Naive B cell (primary cell): ENCODE measurements at places on chromosomes 3 and 15.

GRCh38 chr15:69976366-69976994 lies 121.2 kb downstream of the TLE3 start:
- peak; percentile 35 for DNase-seq

GRCh38 chr3:4595710-4596113 lies 102.6 kb downstream of the ITPR1 start:
- no peak for DNase-seq

GRCh38 chr15:75098404-75098803 lies 75.0 kb downstream of the PPCDC start:
- DNase-seq: no peak

GRCh38 chr15:71364117-71364584 lies 248.9 kb downstream of the THSD4 start:
- no peak for DNase-seq

DNA sequence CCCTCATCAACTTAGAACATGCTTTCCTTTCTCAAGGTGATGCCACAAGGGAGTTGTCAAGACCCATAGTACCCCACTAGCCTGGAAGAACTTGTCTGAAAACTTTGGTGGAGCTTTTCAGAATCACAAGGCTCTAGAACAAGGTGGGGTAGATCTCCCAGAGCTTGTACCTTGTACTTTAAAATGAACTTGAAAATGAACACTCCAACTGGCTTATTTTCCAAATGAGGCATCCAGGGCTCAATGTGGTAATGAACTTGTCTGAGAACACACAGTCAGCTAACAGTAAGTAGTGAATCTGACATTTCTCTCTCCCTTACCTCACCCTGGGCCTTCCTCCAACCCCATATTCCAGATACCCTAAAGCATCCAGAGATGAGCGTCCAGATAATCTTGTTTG lies 81.8 kb upstream of the THBS1 start:
- no peak for DNase-seq

GRCh38 chr3:71532639-71533395 lies 50.7 kb downstream of the FOXP1 start:
- no peak for DNase-seq

DNA sequence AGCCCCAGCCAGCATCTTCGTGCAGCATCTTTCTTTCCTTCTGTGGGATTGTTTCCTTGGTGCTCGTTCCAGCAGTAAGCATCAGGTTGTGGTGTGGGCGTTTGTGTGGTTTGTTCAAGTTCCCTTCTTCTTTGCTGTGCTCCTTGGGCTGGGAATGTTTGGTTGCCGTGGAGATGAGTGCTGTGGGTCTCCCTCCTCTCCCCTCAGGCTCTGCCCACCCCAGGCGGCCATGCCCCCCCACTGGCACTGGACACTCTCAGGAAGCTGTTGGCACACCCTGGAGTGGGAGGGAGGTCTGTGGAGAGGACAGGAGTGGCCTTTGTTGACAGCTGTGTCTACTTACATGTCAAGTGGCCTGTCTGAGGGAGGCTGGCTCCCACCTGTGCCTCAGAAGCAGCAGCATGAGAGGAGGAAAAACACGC lies 46.5 kb upstream of the SACM1L start:
- no peak for DNase-seq

DNA sequence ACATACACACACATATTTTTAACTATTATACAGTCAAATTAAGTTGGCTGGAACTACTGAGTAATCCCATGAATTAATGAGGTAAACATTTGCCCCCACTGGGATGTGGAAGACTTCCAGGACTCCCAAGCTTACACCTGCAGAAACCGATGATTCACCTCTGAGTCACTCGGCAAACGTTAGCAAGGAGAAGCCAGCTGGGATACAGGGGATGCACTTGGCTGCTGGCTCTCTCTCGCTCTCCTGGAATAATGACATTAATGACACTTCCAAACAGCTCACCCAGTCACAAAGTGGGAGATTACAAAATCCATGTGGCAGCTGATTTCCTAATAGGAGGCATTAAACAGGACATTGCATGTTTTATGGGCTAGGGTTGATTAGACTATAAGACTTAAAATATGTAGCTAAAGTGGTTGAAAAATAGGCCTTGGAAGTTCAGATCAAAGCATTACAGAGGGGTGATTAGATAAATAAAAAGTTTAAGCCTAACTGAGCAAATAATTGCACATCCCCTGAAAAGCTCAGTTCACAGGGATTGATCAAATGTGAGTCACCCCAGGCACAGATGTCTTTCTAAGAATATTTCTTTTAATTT lies 500.9 kb downstream of the SOX2 start:
- DNase-seq: no peak

DNA sequence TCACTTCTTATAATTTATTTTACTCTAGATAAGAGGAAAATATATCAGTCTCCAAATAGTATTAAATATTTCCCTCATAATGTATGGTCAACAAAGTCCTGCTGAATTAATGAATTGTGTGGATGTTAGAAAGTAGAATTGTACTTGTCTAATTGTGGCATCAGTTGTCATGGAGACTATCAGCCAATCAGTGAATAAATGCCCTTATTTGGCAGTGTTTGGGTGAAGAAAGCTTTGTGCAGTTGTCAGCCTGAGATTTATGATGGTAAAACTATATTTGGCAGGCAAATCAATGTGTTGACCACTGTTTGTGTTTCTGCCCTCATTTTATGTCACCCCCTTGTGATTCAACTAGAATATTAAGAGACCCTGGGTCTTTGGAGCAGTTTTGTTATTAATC lies 293.6 kb upstream of the MDFIC2 start:
- no peak for DNase-seq

DNA sequence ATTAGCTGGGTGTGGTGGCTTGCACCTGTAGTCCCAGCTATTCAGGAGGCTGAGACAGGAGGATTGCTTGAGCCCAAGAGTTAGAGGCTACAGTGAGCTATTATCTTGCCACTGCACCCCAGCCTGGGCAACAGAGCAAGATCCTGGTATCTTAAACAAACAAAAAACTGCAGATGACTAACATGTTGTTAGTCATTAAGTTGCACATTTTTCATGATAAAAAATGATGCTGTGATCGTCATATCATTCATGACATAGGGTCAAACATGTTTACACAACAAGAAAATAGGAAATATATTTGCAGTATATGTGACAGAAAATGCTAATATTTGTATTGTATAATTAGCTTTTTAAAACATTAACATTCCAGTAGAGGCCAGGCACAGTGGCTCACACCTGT lies 20.2 kb upstream of the DAPK2 start:
- no peak for DNase-seq

DNA sequence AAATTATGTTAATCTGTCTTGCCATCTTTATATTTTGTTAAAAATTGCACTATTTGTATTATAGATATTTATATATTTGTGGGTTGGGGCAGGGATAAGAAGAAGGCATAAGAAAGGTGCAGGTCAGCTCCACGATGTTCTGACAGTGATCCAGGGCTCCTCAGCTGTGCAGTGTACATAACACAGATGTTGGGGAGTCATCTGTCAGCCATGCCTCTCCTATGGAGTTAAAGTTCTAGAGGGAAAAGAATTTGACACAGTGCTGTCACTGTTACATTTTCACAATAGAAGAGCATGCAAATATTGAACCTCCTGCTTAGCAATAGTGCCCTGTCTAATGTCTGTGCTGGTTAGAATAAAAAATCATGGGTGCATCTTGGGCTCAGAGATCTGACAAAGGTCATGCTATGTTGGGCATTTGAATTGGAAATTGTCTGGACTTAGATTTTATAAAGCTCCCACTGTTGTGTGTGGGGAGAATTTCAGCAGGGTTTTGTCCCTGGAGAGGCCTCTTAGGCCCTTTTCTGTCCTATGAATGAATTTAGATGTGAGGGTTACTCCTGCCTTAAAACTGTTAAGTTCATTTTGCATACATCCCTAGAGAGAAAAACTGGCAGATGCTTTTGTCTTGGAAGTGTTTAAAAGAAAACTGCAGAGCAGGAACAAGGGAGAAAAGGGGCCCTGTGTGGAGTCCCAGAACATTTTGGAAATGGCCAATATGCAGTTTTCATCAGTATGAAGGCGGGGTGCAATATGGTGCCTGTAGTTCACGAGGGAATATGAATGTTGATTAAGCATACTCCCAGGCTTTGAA lies 20.4 kb downstream of the CDIN1 start:
- DNase-seq: no peak

DNA sequence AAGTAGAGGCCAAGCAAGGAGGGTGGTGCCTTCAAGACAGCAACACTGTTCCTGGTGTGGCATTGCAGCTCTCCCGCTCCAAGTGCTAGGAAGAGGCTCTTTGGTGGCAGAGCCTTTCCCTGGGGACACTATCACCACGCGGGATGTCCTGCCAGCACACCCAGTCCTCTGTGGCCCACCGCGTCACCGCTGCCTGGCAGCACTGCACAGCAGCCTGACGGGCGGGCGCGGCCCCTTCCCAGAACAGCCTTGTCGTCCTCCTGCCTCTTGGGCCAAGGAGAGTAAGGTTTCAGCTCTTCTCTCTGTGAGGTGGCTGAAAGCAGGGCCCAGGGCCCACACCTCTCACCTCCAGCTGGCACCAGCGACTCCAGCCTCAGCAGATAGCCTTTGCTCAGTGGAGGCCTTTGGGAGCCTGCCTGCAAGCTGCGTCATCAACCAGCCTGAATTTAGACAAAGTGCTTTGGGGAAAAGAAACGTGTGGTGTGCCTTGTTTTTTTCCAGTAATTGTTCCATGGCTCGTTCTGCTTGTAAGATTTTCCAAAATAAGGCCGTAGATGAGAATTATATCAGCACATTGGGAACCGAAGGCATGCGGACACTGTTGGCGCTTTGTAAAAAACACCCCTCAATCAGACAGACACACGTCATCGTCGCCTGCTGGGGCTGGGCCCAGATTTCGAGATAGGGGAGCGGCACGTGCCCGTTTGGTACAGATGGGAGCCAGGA lies 65.0 kb downstream of the AAGAB start:
- DNase-seq: no peak

- DNase-seq: no peak
These were observed 82.0 kb downstream of the NTRK3 start for GRCh38 chr15:88174571-88174970.

- DNase-seq: no peak
These were observed 28.5 kb upstream of the LCTL start for GRCh38 chr15:66594344-66594743.

GRCh38 chr3:64575211-64575844 lies 112.5 kb downstream of the ADAMTS9 start:
- DNase-seq: no peak

GRCh38 chr3:100257586-100257985 lies 3.2 kb upstream of the TBC1D23 start:
- DNase-seq: no peak

DNA sequence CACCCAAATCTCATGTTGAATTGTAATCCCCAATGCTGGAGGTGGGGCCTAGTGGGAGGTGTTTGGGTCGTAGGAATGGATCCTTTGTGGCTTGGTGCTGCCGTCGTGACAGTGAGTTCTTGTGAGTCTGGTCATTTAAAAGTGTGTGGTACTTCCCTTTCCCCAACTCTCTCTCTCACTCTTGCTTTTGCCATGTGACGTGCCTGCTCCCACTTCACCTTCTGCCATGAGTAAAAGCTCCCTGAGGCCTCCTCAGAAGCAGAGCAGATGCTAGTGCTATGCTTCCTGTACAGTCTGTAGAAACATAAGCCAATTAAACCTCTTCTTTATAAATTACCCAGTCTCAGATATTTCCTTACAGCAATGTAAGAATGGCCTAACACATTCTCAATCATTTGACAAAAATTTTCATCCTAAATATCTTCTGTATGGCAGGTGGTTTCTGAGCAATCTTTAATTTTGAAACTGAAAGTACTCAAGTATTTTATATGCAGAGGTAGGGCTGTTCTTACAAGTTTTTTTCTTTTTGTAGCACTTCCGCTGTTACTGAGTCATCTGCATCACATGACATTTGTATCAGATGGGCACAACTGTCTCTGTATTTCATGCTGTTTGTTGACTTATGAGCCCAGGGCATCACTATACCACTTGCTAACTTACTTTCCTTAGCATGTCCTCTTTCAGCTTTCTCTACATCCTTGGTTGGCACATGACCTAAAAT lies 8.8 kb downstream of the RPL39L start:
- DNase-seq: peak; percentile 70

GRCh38 chr3:57939775-57940174 lies 68.4 kb upstream of the FLNB start:
- no peak for DNase-seq

DNA sequence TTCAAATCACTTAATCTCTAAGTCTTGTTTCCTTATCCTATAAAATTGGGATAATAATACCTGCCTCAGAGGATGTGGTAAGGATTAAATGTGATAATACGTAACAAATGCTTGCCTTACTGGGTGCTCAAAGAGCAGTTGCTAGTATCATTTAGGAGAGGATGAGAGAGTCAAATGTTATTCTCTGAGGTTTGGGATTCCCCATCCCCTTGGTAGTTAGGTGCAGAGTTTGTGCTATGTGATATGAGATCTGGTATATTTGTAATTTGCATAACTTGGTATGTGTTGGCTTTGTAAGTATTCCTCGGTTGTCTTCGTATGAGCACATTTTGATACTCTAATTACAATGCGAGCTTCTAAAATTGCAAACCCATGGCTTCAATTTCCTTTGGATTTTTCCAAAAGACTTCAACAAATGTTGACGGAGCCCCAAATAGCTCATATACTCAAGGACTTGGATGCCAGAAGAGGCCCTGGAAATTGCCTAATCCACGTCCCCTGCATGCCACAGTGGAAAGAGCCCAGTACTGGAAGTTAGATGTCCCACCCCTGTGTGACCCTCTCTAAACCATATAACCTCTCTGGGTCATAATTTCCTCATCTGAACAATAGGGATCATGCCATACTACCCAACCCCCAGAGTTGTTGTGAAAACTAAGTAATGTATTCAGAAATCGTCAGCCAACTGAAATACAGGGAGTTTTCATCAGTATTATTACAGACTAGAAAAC lies 85.0 kb downstream of the FBN1 start:
- DNase-seq: no peak

- no peak for DNase-seq
These were observed 17.5 kb upstream of the BCHE start for GRCh38 chr3:165854696-165855095.

GRCh38 chr15:68370768-68371151 lies 61.2 kb downstream of the ITGA11 start:
- no peak for DNase-seq

DNA sequence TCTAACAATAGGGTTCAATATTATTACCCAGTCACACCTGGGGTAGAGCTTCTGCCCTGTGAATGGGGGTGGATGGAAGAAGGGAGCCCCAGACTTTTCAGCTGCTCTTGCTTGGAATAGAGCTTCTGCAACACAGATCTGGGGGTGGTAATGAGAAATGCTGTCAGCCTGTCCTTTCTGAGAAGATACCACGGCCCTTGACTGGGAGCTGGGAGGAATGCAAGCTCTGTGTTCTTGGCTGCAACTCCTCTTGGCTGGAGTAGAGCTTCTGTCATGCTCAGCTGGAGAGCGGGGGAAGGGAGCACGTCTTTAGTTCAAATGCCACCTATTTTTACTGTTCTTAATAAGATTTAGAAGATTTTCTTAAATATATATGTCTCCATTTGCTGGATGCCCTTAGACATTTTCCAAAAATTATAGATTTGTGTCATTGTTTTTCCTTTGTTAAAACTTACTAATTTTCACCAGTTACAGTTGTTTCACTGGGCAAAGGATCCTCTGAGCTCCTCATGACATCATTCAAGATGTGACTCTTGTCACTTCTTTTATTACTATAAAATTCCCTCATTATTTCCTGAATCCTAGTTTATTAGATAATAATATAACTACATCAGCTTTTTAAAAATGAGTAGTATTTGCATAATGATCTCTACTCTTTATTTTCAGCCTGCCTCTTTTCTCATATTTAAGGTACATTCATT lies 180.0 kb upstream of the TGFBR2 start:
- no peak for DNase-seq

GRCh38 chr15:56038015-56038414 lies 44.6 kb upstream of the NEDD4 start:
- no peak for DNase-seq
